Activated naive CD4-positive, alpha-beta T cell treated with anti-CD3 and anti-CD28 coated beads for 36 hours (primary cell): ENCODE measurements at places on chromosomes 5 and 9.

DNA sequence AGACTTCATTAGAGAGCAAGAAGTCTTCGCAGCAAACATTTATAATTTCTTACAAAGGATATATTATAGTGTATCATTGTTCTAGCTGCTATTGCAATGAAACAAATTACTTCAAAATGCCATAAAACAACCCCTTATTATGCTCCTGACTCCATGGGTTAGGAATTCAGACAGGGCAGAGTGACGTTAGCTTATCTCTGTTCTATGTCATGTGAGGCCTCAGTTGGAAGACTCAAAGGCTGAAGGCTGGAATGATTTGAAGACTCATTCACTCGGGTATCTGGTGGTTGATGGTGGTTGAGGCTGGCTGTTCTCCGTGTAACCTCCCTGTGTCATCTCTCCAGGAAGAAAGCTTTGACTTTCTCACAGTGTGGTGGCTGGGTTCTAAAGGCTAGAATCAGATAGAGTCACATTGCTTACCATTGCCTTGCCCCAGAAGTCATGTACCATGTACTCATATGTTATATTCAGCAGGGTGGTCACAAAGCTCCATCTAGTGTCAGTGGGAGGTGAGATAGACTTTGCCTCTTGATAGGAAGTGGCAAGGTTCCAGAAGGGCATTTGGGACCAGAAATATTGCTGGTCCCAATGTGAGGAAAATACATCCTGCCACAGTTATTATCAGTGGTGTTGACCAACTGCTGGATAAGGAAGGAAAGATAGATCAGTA, 226.9 kb downstream of the TMEM38B start:
- no peak for DNase-seq

DNA sequence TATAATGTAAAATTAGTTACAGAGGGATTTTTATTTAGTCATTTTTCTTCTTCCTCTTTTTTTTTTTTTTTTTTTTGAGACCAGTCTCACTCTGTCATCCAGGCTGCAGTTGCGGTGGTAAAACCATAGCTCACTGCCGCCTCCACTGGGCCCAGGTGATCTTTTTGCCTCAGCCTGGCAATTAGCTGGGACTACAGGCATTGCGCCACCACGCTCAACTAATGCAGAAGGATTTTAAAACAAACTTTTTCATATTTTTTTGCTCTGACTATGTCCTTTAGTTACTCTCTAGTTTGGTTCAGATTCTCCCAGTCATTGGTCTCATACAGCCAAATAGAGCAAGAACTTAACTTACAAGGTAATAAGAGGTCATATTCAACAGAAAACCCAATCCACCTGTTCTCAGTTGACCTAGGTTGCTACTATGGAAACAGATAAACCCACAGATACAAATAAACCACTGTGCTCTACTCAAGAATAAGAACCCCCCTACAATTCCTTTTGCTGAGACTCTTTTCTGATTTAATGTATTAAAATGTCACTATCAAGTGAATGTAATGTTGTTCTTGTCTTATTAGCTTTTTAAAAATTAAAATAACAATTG, 50.1 kb upstream of the TTC39B start:
- DNase-seq = peak; percentile 62

GRCh38 chr9:120412425-120412951, 167.5 kb downstream of the CDK5RAP2 start:
- no peak for DNase-seq

DNA sequence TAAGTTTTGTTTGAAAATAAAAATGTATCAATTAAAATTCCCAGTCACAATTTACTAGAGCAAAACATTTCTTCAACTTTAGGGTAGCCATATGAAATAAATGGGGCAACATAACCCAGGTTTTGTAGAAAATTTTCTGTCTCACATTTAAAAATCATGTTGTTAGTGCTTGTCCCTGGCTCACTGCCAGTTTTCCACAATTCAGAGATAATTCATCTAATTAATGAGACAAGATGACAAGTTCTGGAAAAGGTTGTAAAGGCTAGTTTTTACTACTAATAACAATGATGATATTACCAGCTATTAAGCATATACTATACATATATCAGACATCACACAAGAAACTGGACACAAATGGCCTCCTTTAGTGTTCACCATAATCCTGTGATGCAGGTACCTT, 45.9 kb downstream of the MEGF9 start:
- DNase-seq = no peak

DNA sequence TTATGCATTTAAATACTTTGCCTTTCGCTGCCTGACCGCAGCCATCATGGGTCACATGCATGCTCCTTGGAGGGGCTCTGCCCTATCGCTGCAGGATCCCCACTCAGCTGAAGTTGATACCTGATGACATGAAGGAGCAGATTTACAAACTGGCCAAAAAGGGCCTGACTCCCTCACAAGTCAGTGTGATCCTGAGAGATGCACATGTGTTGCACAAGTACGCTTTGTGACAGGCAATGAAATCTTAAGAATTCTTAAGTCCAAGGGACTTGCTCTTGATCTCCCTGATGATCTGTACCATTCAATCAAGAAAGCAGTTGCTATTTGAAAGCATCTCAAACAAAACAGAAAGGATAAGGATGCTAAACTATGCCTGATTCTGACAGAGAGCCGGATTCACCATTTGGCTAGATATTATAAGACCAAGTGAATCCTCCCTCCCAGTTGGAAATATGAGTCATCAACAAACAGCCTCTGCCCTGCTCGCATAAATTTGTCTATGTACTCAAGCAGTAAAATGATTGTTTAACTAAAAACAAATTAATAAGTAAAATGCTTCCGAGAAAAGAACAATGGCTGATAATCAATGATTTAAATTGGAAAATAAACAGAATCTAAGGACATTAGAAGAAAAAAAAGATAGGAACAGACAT, 41.6 kb upstream of the PPP2CA start:
- DNase-seq = no peak

- DNase-seq = no peak
These were observed 14.2 kb upstream of the ZNF883 start for GRCh38 chr9:113026200-113026599.

DNA sequence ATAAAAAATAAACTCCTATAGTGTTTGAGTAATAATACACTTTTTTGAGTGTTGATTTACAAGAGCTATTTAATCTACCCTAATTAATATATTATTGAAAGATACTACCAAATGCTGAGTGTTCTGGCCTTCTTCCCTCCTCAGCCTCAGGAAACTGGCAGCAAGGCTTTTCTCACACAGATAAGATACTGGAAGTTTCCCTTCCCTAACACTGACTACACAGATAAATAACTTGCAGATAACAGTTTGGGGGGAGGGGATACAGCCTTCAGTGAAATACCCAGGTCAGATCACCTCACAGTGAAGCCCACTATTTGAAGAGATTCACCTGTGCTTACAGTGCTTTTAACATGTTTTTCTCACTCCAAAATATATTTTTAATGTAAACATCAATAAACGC, 1.6 kb upstream of the NIPSNAP3A start:
- no peak for DNase-seq

DNA sequence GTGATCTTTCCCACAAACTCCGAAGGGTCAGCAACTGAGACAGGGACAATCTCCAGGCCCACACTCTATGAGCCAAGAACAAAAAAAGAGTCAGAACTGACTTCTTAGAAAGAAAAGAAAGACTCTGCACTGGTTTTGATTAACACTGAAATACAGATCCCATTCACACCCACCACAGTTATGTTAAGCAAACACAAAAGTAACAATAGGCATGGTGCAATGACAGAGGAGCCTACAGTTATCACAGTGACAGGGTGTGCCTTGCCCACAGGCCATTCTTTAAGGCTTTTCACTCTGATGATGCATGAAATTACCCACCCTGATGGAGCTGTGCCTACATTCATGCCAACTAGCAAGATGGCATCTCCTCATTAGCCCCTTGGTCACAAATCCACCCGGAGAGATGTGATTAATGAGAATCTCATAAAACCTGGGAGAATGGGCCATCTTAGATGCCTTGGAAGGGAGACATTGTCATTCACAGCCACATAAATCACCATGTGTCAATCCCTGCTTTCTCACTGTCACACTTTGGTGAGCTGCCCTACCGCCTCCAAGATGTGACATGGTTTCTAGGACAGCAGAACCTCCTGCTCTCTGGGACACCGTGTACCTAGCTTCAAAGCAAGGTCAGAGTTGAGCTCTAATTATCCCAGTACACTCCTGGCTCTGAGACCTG, 27.6 kb upstream of the FSTL4 start:
- DNase-seq = no peak

DNA sequence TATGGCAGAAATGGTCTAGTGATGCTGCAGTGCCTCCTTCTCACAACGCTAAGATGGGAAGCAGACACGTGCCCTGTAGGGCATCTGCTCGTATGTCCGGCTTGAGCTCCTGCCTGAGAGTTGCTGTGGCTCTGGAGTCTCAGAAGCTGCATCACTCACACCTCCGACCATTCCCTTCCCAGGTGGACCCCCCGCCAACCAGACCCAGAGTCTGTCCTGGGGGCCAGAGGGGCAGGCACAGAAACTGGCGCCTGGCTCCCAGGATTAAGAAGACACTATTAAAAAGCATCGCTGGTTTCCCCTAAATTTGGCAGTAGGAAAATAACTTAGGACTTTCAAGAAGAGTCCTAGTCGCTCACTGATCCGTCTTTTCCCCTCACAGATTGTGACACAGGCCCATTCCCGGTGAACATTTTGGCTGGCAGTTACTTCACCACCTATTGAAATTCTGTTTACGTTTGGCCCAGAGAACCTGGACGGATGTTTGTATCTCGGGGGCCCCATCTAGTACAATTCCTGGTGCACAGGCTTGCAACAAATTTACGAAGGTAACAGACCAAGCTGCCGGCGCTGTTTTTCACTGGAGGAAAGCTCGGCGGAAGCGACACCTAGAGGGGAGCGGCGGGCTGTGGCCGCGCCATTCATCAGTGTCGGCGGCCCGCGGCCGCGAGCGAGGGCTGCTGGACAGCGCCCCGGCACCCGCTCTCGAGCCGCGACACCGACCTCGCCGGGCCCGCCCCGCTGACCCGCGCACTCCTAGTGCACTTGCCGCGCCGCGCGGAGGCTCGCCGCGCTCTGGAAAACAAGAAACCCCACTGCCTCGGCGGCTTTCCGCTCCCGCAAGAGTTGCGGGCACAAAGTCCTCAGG, 1.6 kb downstream of the FSTL4 start:
- peak; percentile 69 for DNase-seq

DNA sequence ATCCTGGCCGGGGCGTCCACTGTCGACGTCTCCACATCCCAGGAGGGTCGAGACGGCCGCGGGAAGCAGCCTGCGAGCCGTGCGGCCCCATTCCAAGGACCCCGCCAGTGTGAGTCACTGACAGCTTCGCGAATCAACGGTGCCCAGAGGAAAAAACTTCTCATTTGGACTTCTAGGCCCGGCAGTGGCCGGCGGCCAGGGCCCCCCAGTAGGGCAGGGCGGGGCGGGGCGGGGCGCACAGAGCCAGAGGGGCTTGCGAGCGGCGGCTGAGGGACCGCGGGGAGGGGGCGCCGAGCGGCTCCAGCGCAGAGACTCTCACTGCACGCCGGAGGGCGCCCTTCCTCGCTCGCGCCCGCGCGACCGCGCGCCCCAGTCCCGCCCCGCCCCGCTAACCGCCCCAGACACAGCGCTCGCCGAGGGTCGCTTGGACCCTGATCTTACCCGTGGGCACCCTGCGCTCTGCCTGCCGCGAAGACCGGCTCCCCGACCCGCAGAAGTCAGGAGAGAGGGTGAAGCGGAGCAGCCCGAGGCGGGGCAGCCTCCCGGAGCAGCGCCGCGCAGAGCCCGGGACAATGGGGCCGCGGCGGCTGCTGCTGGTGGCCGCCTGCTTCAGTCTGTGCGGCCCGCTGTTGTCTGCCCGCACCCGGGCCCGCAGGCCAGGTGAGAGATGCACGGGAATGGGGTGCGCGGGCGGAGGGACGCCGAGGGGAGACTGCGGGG, at the start of gene F2R:
Gene F2R, plus strand, starts transcription at position 391 of the 720 bp plus-strand sequence. Its CDS starts 182 bp downstream, at position 573.
- DNase-seq = peak; percentile 39

GRCh38 chr5:105508519-105508918, 1945.9 kb upstream of the NUDT12 start:
- DNase-seq = no peak

- DNase-seq = no peak
These were observed 218.1 kb downstream of the AUH start for GRCh38 chr9:91143642-91144041.

GRCh38 chr9:127237801-127238200, 26.8 kb upstream of the GARNL3 start:
- DNase-seq = no peak

DNA sequence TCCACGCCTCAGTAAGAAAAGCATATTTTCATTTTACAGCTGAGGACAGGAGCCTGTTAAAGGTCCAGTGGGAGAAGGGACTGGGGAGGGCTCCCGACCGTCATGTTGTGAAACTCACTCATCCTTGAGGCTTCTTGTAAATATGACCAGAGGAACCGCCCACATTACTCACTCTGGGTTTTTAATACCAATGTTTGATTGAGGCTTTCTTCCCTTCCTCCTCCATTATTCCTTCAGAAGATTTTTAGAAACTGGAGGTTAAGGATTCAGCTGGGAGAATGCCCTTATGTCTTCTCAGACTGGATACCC, 61.4 kb upstream of the GLRX start:
- no peak for DNase-seq

GRCh38 chr9:5466766-5467165, 16.4 kb downstream of the CD274 start:
- DNase-seq = no peak

DNA sequence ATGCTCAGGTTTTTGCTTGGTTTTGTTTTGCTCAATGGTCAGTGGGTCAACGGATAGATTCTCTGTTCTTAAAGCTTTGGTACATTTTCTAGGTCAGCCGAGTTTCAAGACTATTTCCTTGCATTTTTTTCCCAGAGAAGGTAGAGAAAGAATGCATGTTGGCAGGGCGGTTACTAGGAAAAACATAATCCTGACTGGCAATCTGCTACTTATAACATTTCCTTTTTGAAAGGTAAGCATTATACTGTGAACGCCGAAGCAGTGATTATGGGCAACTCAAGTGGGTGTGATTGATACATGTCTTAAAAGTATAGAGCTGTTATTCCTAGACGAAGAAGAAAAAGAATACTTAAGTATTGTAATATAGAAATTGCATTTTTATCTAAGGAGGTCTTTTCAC, 273.2 kb downstream of the MAST4 start:
- DNase-seq = no peak

GRCh38 chr9:95788021-95788420, 87.5 kb upstream of the ERCC6L2 start:
- DNase-seq = no peak

- DNase-seq = no peak
These were observed 2.3 kb upstream of the FUT7 start for GRCh38 chr9:137034039-137034708.

- no peak for DNase-seq
These were observed 47.5 kb upstream of the NRARP start for GRCh38 chr9:137349471-137350033.

DNA sequence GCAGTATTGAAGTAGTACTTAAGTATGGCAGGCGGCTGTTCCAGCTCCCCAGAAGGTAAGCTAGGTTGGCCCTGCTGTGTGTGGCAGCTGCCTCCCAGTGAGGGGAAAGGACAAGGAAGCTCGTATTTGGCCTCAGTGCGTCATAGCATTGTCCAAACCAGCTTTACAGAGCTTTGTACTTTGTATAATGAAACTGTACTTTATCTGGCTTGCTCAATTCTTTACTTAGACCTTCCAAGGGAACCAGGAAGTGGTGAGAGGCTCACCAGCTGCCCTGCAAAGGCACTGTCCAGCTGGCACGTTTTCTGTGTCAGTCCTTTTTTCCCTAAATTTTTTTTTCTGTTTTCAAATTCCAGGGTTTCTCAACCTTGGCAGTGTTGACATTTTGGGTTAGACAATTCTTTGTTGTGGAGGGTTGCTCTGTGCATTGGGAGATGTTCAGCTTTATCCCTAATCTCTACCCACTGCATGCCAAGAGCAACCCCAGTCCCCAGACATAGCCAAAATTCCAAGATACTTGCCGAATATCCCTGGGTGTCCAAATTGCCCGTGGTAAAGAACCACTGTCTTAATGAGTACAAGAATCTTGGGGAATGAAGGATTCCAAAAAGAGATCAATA, 474.5 kb downstream of the LRRC70 start:
- DNase-seq = no peak
